ENCODE measurements at places on chromosomes 12 and 14. TPM values are rescaled to one million over a fixed set of nuclear protein-coding genes. Genes with fewer than 3 reads are reported as not detected.

GRCh38 chr12:94167756-94168416, 19.5 kb downstream of the PLXNC1 start:
- no peak overlapping the region for H3K27ac ChIP-seq
- no peaks in the 10 kb centered on the region for H3K36me3 ChIP-seq
- H3K4me1 ChIP-seq = peaks cover 15% of the 10 kb centered on the region
- peaks cover 5% of the 10 kb centered on the region for H3K27me3 ChIP-seq
- H3K4me3 ChIP-seq = no peak overlapping the region

DNA sequence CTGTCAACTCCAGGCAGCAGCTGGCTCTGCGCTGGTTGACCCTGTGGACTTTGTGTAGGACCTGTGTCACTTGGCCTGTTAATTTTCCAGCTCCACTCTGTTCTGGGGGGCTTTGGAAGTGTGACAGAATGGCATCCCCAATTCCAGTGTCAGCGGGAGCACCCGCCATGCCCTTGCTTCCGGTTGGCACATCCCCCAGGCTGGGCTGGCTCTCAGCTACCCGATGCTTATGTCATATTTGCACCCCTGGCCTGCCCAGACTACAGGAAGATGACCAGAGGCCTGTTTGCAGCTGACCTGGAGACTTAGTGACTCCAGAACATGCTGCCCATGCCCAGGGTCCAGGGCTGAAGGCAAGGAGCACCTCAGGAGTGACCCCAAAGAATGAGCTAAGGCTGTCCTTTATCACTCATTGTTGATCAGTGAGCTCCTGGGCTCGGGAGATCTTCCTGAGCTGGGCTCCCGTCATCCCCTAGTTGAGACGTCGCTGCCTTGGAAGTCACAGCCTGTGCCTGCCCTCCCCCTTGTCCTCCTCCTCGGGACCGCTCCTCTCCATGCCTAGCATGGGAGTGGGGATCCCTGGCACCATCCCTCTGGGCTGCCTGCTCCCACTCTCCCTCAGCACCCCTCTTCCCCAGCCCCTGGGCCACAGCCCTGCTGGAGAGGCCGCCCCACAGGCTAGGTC, 163.4 kb upstream of the RTL1 start:
- no peak overlapping the region for H3K4me3 ChIP-seq
- H3K27ac ChIP-seq = no peak overlapping the region
- no peaks in the 10 kb centered on the region for H3K27me3 ChIP-seq
- no peak for DNase-seq
- no peaks in the 10 kb centered on the region for H3K36me3 ChIP-seq

GRCh38 chr12:61821381-61821780, 438.8 kb upstream of the USP15 start:
- H3K4me1 ChIP-seq = no peaks in the 10 kb centered on the region
- no peaks in the 10 kb centered on the region for H3K27me3 ChIP-seq
- no peaks in the 10 kb centered on the region for H3K36me3 ChIP-seq
- no peak overlapping the region for H3K27ac ChIP-seq

- H3K36me3 ChIP-seq = no peaks in the 10 kb centered on the region
- no peak overlapping the region for H3K4me3 ChIP-seq
- H3K27ac ChIP-seq = no peak overlapping the region
- no peaks in the 10 kb centered on the region for H3K27me3 ChIP-seq
- H3K4me1 ChIP-seq = no peaks in the 10 kb centered on the region
Observed at GRCh38 chr14:57848786-57849185, 17.1 kb downstream of the SLC35F4 start.

Gene ARHGAP9
- 0.07 TPM for total RNA-seq

Gene TMEM116
- total RNA-seq = 16.6 TPM
